Heart right ventricle (tissue), 16 donors: ENCODE measurements at places on chromosomes 2 and 18. TPM values are rescaled to one million over a fixed set of nuclear protein-coding genes. Genes with fewer than 3 reads are reported as not detected.

GRCh38 chr18:13253786-13254688 lies 35.5 kb downstream of the LDLRAD4 start:
- H3K27ac ChIP-seq, result no peak overlapping the region
- no peaks in the 10 kb centered on the region for H3K36me3 ChIP-seq

- H3K36me3 ChIP-seq, result no peaks in the 10 kb centered on the region
- DNase-seq, result no peak
- no peak overlapping the region for H3K4me3 ChIP-seq
- no peak overlapping the region for H3K27ac ChIP-seq
- no peaks in the 10 kb centered on the region for H3K4me1 ChIP-seq
Observed at GRCh38 chr2:82998781-82999180, 1460.3 kb downstream of the SUCLG1 start.

DNA sequence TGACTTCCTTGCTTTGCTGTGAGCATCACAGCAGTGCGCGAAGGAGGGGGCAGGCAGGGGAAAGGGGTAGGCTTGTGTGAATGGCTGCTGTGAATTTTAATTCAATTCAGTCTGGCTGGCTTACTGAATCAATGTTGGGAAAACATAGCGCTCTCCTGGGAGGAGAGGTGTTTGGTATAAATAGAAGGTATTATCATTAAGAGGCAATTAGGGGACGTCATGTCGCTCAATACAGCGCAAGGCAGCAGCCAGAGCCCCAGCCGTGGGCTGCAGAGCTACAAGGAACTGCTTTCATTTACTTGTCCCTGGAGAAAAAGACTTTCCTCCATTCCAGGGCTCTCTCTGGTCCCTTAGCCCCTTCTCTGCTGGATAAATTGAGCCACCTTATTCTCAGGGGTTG lies 181.4 kb upstream of the MSH6 start:
- no peak overlapping the region for H3K27ac ChIP-seq
- H3K4me1 ChIP-seq, result no peaks in the 10 kb centered on the region
- H3K27me3 ChIP-seq, result no peaks in the 10 kb centered on the region
- no peak overlapping the region for H3K4me3 ChIP-seq
- no peaks in the 10 kb centered on the region for H3K36me3 ChIP-seq

DNA sequence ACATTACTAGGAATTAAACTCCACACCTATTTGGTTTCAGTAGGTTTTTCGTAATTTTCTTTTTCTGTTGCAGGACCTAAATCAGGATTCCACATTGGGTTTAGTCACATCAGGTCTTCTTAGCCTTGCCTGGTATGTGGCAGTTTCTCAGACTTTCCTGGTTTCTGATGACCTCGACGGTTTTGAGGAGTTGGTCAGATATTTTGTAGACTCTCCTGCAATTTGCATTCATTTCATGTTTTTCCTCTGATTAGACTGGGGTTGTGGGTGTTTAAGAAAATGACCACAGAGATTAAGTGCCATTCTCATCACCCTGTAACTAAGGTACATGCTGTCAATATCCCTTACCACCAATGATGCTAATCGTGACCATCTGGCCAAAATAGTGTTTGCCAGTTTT lies 97.3 kb upstream of the ST6GAL2 start:
- H3K4me3 ChIP-seq, result no peak overlapping the region
- H3K4me1 ChIP-seq, result no peaks in the 10 kb centered on the region
- H3K27ac ChIP-seq, result no peak overlapping the region

GRCh38 chr2:64978514-64979268 lies 10.5 kb upstream of the SLC1A4 start:
- H3K4me3 ChIP-seq, result no peak overlapping the region
- H3K27ac ChIP-seq, result no peak overlapping the region
- no peak for DNase-seq
- H3K4me1 ChIP-seq, result peaks cover 11% of the 10 kb centered on the region
- H3K36me3 ChIP-seq, result no peaks in the 10 kb centered on the region
- H3K27me3 ChIP-seq, result no peaks in the 10 kb centered on the region

GRCh38 chr2:208937521-208937920 lies 486.3 kb upstream of the MAP2 start:
- DNase-seq, result no peak
- no peak overlapping the region for H3K4me3 ChIP-seq
- no peak overlapping the region for H3K27ac ChIP-seq
- H3K27me3 ChIP-seq, result no peaks in the 10 kb centered on the region
- H3K36me3 ChIP-seq, result no peaks in the 10 kb centered on the region
- H3K4me1 ChIP-seq, result no peaks in the 10 kb centered on the region

DNA sequence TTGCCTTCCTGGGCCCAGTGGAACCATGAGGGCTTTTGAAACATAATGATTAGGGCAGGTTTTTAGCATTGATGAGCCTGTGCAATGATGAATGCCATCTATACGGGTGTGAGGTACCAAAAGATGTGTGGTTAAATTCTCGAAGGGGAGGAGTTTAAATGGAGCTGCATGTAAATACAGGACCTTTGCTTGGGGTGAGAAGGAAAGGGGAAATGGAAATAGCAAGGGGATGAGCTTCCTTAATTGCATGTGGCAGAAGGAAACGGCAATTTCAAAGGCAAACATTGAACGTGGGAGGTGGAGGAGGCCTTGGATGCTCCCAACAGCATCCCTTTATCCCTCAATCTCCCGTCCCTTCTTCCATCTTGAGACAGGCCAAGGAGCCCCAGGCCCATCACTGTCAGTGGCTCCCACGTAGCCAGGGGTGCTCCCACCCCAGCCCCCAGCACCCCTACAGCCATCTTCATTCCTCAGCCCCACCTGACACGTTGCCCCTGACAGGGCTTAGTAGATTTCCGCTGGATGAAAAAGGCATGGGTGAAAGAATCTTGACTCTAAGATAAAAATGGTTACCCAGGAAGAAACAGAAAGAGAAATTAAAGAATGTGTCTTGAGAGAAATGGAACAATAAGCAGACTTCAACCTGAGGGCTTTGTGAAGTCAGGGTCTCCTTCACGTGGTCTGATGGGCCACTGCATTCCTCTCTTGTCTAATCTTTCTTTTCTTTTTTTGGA lies 32.5 kb downstream of the INPP5D start:
- DNase-seq, result no peak
- no peak overlapping the region for H3K4me3 ChIP-seq
- H3K27me3 ChIP-seq, result no peaks in the 10 kb centered on the region
- no peak overlapping the region for H3K27ac ChIP-seq

Gene GAREM1
- 4.3 TPM for polyA plus RNA-seq

Gene ITM2C
- polyA plus RNA-seq, result 20.4 TPM

Gene GCG
- polyA plus RNA-seq, result 0.32 TPM

Gene SERPINB10
- polyA plus RNA-seq, result not detected
